ENCODE measurements at places on chromosomes 1 and 21. TPM values are rescaled to one million over a fixed set of nuclear protein-coding genes. Genes with fewer than 3 reads are reported as not detected.

- H3K27me3 ChIP-seq, result no peaks in the 10 kb centered on the region
- H3K4me1 ChIP-seq, result no peaks in the 10 kb centered on the region
- H3K4me3 ChIP-seq, result no peak overlapping the region
- H3K36me3 ChIP-seq, result no peaks in the 10 kb centered on the region
Measured at GRCh38 chr21:19731251-19731650, 1267.0 kb upstream of the NCAM2 start.

DNA sequence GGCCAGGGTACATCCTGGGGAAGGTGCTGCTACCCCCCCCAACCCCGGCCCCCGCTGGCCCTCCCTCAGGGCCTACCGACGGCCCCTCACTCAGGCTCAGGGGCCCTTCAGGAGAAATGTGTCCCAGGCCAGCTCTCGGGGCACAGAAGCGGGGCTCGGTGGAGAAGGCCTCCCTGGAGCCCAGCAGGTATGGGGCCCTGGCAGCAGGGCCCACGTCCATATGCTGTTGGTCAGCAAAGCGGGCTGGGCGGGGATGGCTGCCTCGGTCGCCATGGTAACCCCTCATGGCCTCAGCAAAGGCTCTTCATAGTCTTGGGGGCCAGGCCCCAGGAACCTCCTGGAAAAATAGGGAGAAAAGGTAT lies 24.4 kb downstream of the DLGAP3 start:
- no peak overlapping the region for H3K27ac ChIP-seq
- H3K4me1 ChIP-seq, result no peaks in the 10 kb centered on the region
- no peaks in the 10 kb centered on the region for H3K36me3 ChIP-seq
- DNase-seq, result no peak
- peaks cover 10% of the 10 kb centered on the region for H3K27me3 ChIP-seq

The ANGPTL1 gene
- not detected for total RNA-seq

GRCh38 chr1:204319027-204319426 lies 40.7 kb downstream of the PLEKHA6 start:
- no peaks in the 10 kb centered on the region for H3K27me3 ChIP-seq
- no peak for DNase-seq
- peaks cover 17% of the 10 kb centered on the region for H3K4me1 ChIP-seq
- no peak overlapping the region for H3K27ac ChIP-seq
- H3K36me3 ChIP-seq, result no peaks in the 10 kb centered on the region
- no peak overlapping the region for H3K4me3 ChIP-seq

The SPRR2G gene
- not detected for total RNA-seq

The PRAMEF17 gene
- not detected for total RNA-seq

DNA sequence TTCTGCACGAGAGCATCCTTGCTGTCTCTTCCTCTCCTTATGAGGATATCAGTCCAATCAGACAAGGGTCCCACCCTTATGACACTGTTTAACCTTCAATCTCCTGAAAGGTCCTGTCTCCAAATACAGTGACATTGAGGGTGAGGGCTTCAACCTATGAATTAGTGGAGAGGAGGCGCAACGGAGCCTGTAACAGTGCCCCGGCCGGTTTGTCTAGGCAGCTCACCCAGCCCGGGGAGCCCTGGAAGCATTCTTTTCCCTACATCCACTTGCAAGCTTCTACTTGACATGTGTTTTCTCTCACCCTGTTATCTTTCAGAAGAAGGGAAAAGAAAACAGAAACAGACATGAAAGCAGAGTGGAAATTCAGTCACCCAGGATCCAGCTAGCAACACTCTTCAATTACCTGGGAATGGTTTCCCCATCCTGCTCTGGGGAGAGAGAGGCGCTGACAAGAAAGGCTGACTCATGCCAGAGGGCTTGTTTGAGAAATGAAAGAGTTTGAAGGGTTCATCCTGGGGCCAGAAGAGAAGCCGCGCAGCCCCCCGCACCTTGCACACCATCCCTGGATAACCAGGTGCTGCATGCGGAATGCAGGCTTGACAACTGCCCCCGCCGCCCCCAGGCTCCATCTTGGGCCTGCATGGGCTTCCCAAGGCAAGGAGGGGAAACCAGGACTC lies 394.9 kb downstream of the NPHP4 start:
- H3K27me3 ChIP-seq, result peaks cover 6% of the 10 kb centered on the region
- no peaks in the 10 kb centered on the region for H3K36me3 ChIP-seq
- no peaks in the 10 kb centered on the region for H3K4me1 ChIP-seq
- no peak overlapping the region for H3K27ac ChIP-seq
- no peak overlapping the region for H3K4me3 ChIP-seq
- DNase-seq, result no peak

DNA sequence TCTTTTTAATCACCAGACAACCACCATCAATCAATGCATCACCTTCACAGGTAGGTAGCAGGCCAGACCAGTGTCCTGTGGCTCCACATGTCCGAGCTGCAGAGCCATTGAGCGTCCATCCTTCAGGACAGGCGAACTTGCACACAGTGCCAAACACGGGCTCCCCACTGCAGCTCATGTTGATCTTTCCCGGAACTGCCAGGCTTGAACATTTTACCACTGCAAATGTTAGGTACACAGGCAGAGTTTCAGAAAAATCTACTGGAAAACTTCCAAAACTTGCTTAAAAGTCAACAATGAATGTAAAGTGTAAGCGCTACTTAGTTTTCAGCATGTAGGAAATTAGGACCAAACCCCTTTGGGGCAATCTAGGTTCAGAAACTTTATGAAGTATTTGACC lies 6.6 kb downstream of the SELE start:
- H3K36me3 ChIP-seq, result no peaks in the 10 kb centered on the region
- H3K27me3 ChIP-seq, result peaks cover 5% of the 10 kb centered on the region
- H3K4me1 ChIP-seq, result no peaks in the 10 kb centered on the region
- no peak for DNase-seq
- no peak overlapping the region for H3K27ac ChIP-seq

GRCh38 chr1:234216116-234216703 lies 157.0 kb upstream of the COA6 start:
- no peaks in the 10 kb centered on the region for H3K36me3 ChIP-seq
- H3K27me3 ChIP-seq, result peaks cover 41% of the 10 kb centered on the region
- H3K4me3 ChIP-seq, result peak overlapping the region; percentile 34
- peak; percentile 21 for DNase-seq
- no peak overlapping the region for H3K27ac ChIP-seq
- H3K4me1 ChIP-seq, result peaks cover 29% of the 10 kb centered on the region

DNA sequence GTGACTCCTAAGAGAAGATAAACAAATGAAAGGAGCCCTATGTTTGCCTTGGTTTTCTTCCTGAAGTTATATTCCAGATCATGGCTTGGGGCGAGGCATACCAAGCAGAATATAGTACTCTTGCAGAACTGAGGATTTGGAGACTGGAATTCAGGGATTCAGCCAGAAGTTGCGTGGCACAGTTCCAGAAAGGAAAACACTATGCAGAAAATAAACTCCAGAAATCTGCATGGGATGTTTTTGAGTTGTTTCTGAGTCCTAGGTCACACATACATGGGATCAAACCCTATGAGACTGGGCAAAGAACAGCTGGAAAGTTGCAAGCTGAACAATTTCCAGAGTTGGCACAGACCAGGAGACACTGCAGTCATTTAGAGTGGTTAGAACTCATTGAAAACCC lies 42.9 kb upstream of the IFFO2 start:
- H3K36me3 ChIP-seq, result peaks cover 11% of the 10 kb centered on the region
- H3K27me3 ChIP-seq, result no peaks in the 10 kb centered on the region
- H3K4me1 ChIP-seq, result peaks cover 33% of the 10 kb centered on the region
- no peak overlapping the region for H3K4me3 ChIP-seq

DNA sequence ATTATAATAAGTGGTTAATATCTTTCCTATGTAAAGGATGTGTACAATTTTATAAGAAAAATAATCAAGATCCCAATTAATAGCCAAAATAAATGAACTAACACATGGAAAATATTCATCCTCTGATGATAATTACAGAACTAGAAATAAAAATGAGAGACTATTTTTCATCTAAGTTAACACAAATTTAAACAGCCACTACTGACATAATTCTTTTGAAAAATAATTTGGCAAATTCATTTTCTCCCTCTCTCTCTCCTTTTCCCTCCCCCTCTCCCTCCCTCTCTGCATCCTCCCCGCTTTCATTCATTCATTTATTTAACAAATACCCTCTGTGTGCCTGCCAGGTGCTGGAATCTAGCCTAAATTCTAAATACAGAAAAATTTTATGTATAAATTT lies 10.3 kb upstream of the SFPQ start:
- no peaks in the 10 kb centered on the region for H3K27me3 ChIP-seq
- no peak overlapping the region for H3K4me3 ChIP-seq
- no peaks in the 10 kb centered on the region for H3K36me3 ChIP-seq
- DNase-seq, result no peak
- peaks cover 6% of the 10 kb centered on the region for H3K4me1 ChIP-seq
- H3K27ac ChIP-seq, result no peak overlapping the region

The ZYG11A gene
- total RNA-seq, result 0.16 TPM

- peak overlapping the region; percentile 49 for H3K27ac ChIP-seq
- H3K4me3 ChIP-seq, result no peak overlapping the region
- H3K4me1 ChIP-seq, result peaks cover 71% of the 10 kb centered on the region
- peaks cover 22% of the 10 kb centered on the region for H3K36me3 ChIP-seq
- no peak for DNase-seq
- no peaks in the 10 kb centered on the region for H3K27me3 ChIP-seq
Measured at GRCh38 chr1:198606020-198606438, 32.8 kb upstream of the PTPRC start.

GRCh38 chr1:1540090-1540817 lies at the start of gene TMEM240:
Gene TMEM240, minus strand, starts transcription at chr1:1540624. Its CDS starts 278 bp downstream, at chr1:1540346.
- DNase-seq, result peak; percentile 71
- peak within 1 kb of the TSS; percentile 63 for H3K4me3 ChIP-seq
- H3K4me1 ChIP-seq, result no peaks in the 10 kb centered on the region
- H3K36me3 ChIP-seq, result peaks cover 9% of the 10 kb centered on the region
- no peak within 1 kb of the TSS for H3K27ac ChIP-seq

All from activated CD8-positive, alpha-beta T cell treated with anti-CD3 and anti-CD28 coated beads for 36 hours (primary cell).